ENCODE measurements at places on chromosomes 12 and 14. TPM values are rescaled to one million over a fixed set of nuclear protein-coding genes. Genes with fewer than 3 reads are reported as not detected.

CDH24 gene
- 29.3 TPM for total RNA-seq

IGF1 gene
- 66.9 TPM for total RNA-seq

IFT81 gene
- 24.7 TPM for total RNA-seq

- H3K27ac ChIP-seq = no peak overlapping the region
- peaks cover 15% of the 10 kb centered on the region for H3K4me1 ChIP-seq
- no peak overlapping the region for H3K4me3 ChIP-seq
- no peaks in the 10 kb centered on the region for H3K27me3 ChIP-seq
- no peak for DNase-seq
- H3K36me3 ChIP-seq = no peaks in the 10 kb centered on the region
These were observed 163.4 kb downstream of the SAMD4A start for GRCh38 chr14:54730156-54730961.

DNA sequence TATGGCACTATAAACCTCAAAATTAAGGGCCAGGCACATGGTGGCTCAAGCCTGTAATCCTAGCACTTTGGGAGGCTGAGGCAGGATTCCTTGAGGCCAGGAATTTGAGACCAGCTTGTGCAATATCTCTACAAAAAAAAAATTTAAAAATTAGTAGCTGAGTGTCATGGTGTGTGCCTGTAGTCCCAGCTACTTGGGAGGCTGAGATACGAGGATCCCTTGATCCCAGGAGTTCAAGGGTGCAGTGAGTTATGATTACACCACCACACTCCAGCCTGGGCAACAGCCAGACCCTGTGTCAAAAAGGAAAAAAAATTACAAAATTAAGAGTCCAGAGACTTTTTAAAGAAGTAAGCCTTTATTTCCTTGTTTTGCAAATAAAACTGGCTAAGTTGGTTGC, 1.8 kb upstream of the GCN1 start:
- peaks cover 41% of the 10 kb centered on the region for H3K4me1 ChIP-seq
- H3K27me3 ChIP-seq = peaks cover 1% of the 10 kb centered on the region
- no peak overlapping the region for H3K4me3 ChIP-seq
- peaks cover 14% of the 10 kb centered on the region for H3K36me3 ChIP-seq

Measured in mesothelial cell of epicardium (in vitro differentiated cells).